ENCODE measurements at places on chromosomes 13 and 19. TPM values are rescaled to one million over a fixed set of nuclear protein-coding genes. Genes with fewer than 3 reads are reported as not detected.
A peak's percentile ranks its signal among the peaks of the same experiment; 100 is the strongest.

SLC6A16 gene
- 0.97 TPM for polyA plus RNA-seq

DCAF15 gene
- polyA plus RNA-seq: 6.0 TPM

DCT gene
- 0.77 TPM for polyA plus RNA-seq

- peak; percentile 88 for DNase-seq
These were observed 5.1 kb downstream of the GRIN2D start for GRCh38 chr19:48398375-48399235.

DNA sequence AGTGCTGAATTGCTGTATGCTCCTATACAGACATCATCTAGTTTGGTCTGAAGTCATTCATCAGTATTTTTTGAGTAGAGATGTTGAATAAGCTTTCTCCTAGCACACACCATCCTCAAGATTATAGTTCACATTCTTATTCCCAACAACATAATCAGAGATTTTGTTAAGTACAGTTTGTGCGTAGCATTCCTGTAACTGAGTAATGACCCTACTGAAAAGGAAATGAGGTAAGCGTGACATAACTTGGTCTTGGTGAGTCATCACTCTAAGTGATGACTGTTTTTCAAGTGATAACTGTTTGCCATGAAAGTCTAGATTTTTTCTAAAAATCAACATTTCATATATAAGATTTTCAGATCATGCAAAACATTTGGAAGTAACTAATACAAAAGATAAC, 18.5 kb upstream of the FAM216B start:
- DNase-seq: no peak

- DNase-seq: peak; percentile 50
These were observed 967 bp downstream of the DBP start for GRCh38 chr19:48635966-48636858.

DNA sequence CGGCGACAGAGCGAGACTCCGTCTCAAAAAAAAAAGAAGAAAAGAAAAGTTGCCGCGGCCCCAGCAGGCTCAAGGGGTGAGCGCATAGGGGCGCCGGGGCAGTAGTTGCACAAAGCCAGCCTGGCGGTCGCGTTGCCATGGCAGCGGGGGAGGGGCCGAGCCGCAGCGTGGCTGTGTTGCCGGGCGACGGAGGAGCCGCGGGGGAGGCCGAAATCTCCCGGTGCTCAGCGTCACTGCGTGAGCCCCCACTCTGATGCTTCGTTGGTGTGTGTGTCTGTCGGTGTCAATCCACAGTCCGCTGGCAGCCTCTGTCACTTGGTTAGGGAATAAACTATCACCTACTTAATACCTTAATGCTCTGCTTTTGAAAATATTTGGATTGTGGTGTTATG, 82.9 kb upstream of the C1QTNF9B start:
- DNase-seq: peak; percentile 95

Measured in naive thymus-derived CD8-positive, alpha-beta T cell (primary cell).